ENCODE measurements at places on chromosomes 1 and 21.
A peak's percentile ranks its signal among the peaks of the same experiment; 100 is the strongest.

DNA sequence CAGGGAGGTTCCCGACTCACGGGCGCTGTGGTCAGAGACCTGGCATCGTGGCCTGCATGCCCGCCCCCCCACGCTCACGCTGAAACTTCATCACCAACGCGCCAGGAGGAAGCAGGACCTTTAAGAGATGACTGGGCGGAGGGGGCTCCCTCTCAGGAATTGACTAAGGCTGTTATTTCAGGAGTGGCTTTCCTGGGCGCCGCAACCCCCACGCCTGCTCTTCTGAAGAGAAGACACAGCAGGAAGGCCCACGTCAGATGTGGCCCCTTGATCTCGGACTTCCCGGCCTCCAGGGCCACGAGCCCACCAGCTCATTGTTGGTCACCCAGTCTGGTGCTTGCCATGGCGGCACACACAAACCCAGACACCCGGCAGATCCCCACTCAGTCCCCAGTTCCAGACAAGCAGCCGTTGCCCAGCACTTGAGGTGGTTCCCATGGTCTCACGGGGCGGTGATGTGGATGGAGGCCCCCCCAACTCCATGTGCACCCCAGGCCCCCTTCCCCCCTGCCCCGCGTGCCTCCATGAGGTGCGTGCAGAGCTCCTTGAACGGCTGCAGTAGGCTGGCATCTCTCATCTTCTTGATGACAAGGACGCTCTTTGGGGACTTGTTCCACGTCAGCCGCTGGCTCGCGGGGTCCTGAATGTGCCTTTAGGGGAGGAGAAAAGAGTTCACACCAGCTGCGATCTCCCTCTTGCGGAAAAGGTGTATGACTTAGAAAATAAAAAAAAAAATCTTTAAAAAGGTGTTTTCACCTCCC is 21.4 kb downstream of the NADK start:
- DNase-seq = no peak

- DNase-seq = peak; percentile 35
Measured at GRCh38 chr1:228804640-228805413, 69.5 kb downstream of the RHOU start.

DNA sequence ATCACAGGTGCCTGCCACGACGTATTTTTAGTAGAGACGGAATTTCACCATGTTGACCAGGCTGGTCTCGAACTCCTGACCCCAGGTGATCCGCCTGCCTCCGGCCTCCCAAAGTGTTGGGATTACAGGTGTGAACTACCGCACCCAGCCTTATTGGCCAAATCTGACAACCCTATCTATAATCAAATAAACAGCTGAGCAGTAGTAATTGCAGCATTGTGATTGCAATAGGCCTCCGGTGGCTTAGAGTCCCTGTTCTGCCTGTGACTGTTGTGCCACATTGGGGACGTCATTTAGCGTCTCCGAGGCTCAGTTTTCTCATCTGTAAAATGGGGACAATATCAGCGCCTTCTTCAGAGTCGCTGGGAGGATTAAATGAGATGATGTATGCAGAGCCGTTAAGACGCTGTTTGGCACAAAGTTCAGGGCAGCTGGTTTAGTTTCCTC is 569 bp upstream of the CAPN2 start:
- no peak for DNase-seq

GRCh38 chr1:180182643-180183311 is 28.1 kb downstream of the QSOX1 start:
- DNase-seq = no peak

DNA sequence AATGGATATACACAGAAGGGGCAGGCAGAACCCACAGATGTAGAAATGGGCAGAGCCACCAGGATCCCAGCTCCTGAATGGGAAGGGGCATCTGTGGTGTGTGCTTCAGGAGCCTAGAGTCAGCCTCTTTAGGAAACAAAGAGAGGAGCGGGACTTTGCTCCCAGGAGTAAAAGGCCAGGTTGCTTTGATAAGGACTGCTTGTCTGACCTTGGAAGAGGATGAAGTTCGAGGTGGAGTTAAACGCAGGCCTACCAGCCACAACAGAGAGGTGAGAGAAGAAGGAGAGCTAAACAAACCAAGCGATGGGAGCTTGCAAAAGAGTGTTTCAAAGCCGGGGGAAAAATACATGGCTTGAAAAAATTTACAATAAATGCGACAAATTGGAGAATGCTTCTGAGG is 49.9 kb upstream of the TMPRSS2 start:
- DNase-seq = no peak

GRCh38 chr1:192443616-192444015 is 126.8 kb downstream of the RGS21 start:
- no peak for DNase-seq

GRCh38 chr1:20597650-20598049 is 8.8 kb downstream of the CDA start:
- DNase-seq = no peak

DNA sequence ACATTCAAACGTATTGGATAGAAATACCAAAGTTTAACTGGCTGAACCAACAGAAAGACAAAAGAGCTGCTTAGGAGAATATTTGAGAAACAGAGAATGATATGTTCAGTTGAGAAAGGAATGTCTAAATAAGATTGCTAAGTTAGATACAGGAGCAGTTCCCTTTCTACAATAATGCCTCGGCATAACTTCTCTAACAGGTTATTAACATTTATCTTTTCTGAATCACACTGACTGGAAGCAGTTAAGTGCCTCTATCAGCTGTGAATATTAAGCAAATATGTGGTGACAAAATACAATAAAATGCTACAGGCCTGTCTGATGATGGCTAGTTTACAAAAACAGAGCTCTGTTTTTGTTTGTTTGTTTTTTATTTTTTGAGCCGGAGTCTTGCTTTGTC is 121.9 kb downstream of the KCNK1 start:
- no peak for DNase-seq

- DNase-seq = no peak
Measured at GRCh38 chr1:225840223-225840610, 30.3 kb downstream of the EPHX1 start.

DNA sequence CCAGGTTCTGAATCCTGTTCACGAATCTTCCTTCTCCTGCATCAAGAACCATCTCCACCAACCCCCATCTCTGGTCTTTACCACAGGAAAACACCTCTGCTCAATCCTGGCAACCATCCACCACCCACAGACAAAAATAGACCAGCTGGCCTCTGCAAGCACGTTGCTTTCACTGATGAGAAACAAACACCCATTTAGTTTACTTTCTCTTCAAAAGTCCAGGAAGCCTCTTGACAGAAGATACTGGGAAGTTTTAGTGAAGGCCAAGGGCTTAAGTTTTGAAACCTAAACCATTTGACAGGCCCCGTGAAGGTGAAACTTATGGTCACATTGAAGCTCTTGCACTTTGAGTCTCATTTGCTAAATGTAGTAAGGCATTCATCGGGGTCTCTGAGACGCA is 122.6 kb upstream of the PPP2R5A start:
- DNase-seq = peak; percentile 30

GRCh38 chr1:205444931-205445645 is 10.8 kb downstream of the BLACAT1 start:
- no peak for DNase-seq

- no peak for DNase-seq
Measured at GRCh38 chr1:199808110-199808870, 219.2 kb upstream of the NR5A2 start.

DNA sequence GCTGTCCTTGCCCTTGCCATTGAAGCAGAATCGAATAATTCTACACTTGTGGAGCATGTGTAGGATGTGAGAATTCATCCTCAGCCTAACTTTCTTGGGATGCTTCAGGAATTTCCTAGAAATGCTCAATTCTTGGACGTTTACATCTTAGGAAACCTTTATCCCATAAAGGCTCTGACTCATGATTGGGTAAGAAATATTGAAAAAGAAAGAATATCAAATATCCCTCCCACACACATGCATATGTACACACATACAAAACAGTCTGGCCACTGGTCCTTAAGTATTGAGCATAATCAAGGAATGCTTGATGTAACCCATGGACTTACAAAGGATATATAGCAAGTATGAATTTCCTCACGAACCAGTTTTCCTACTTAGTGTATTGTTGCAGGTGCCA is 83.9 kb upstream of the IPO9 start:
- DNase-seq = no peak

DNA sequence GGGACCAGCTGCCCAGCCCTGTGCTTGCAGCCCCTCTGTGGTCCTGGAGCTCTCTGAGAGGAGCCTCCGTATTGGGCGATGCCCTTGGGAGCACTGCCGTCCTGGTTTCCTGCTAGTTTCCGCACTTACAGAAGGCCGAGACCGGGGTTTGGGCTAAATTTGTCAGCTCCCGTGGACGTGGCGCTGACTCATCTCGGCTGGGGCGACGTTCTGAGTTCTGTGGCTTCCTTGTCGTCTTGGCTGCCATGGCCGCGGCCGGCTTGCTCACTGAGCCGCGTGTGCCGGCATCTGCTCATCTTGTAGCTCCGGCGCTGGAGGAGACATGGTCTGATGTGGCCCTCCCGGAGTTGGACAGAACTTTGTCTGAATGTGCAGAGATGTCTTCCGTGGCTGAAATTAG is 64.9 kb downstream of the PCNT start:
- no peak for DNase-seq

GRCh38 chr1:109988349-109988914 is 3.9 kb downstream of the AHCYL1 start:
- no peak for DNase-seq

Measured in T-helper 2 cell treated with Interferon-gamma antibody and Interleukin-4, amounts not matched to agents 5 μg/mL and 100 μg/mL, for 36 hours (primary cell).